Osteoblast (primary cell): ENCODE measurements at places on chromosomes 2 and 18. TPM values are rescaled to one million over a fixed set of nuclear protein-coding genes. Genes with fewer than 3 reads are reported as not detected.

The DSG2 gene
- total RNA-seq = 9.0 and 21.2 TPM in 2 replicates

DNA sequence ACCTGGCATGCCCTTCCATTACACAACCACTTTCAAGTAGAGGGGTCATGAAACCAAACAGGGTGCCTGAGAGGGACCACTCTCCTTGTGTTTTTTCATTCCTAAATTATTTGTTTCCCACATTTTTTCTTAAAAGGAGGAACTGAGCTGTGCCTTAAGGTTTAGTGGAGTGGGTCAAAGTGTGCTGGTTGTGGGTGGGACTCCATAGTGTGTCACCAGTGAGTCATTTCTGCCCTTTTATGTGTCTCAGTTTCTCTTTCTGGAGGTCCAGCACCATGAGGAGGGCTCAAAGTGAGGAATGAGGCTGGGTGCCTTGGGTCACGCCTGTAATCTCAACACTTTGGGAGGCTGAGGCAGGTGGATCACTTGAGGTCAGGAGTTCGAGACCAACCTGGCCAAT lies 37.8 kb downstream of the COMMD1 start:
- DNase-seq = no peak

GRCh38 chr2:241189856-241190201 lies 1.4 kb downstream of the ANO7 start:
- DNase-seq = no peak

The RNMT gene
- total RNA-seq = 35.7 and 35.8 TPM in 2 replicates

The DOK6 gene
- 2.7 and 3.6 TPM in 2 replicates for total RNA-seq

- DNase-seq = no peak
Observed at GRCh38 chr18:1425679-1426078, 521.0 kb downstream of the ADCYAP1 start.

The SP140 gene
- total RNA-seq = under 0.01 and 0.36 TPM in 2 replicates

The MYO7B gene
- total RNA-seq = under 0.01 TPM in 2 replicates

DNA sequence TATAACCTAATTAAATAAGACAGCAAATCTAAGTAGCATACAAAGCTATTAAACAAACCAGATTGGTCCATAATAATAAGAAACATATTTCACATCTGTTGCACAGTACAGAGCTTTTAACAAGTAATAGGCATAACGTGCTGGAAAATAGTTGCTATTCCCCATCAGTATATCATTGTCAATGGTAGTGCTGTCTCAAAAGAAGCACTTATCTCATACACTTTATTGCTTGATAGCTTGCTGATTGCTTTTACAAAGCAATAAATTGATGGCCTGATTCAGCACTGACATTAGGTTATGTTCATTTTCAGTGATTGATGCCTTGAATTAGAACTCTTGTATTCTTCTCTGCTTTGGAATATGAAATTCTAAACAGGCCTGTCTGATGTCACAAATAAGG lies 641.7 kb downstream of the CBLN2 start:
- no peak for DNase-seq

DNA sequence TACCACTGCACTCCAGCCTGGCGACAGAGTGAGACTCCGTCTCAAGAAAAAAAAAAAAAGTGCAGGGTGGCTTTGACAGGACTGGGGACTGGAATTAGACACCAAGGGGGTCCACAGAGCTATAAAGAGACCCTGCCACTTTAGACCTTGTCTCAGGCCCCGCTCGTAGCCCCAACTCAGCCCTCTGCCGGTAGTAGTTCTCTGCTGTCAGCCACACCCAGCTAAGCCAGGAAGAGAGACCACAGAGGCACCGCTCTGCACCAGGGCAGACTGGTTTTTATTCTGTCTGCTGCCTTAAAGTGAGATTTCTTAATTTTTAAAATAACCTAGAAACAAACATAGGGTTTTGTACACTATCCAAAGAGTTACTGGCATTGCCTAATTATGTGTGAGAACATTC lies 66.0 kb downstream of the STEAP3 start:
- no peak for DNase-seq

The ZNF396 gene
- total RNA-seq = 1.8 and 3.3 TPM in 2 replicates

- no peak for DNase-seq
Observed at GRCh38 chr2:166613226-166613625, 119.2 kb upstream of the SCN7A start.

GRCh38 chr18:53126210-53126609 lies 786.2 kb downstream of the DCC start:
- DNase-seq = no peak

DNA sequence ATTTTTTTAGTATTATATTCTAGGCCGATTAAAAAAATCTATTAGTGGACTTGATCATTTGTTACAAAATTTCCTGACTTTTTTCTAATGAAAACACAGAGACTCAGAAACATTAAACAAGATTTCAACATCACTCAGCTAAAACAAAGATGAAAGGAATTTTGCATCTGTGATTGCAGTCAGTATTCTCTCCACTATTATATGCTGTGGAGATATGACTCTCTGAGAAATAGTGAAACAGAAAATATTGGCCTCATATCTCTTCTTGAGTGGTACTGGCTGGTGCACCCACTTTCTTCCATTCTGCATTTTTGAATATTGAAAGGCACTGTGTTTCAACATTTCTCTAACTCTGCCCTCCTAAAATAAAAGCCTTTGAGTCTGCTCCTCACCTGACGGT lies 914.2 kb downstream of the TSN start:
- DNase-seq = no peak

The DUSP19 gene
- 2.4 and 2.9 TPM in 2 replicates for total RNA-seq

The SULT1C4 gene
- total RNA-seq = not detected in 2 replicates

- DNase-seq = no peak
Observed at GRCh38 chr18:12052866-12053265, 40.8 kb upstream of the ANKRD62 start.

The OTOF gene
- not detected in 2 replicates for total RNA-seq

- no peak for DNase-seq
Observed at GRCh38 chr18:26327062-26327461, 100.8 kb downstream of the TAF4B start.

GRCh38 chr2:191885098-191885497 lies 38.2 kb upstream of the CAVIN2 start:
- no peak for DNase-seq

- DNase-seq = peak; percentile 79
Observed at GRCh38 chr2:238278626-238279323, 9.6 kb downstream of the PER2 start.

The IL36G gene
- total RNA-seq = not detected in 2 replicates

The SERPINB11 gene
- total RNA-seq = not detected in 2 replicates

- DNase-seq = no peak
Observed at GRCh38 chr18:58087928-58088690, 44.1 kb downstream of the NEDD4L start.

DNA sequence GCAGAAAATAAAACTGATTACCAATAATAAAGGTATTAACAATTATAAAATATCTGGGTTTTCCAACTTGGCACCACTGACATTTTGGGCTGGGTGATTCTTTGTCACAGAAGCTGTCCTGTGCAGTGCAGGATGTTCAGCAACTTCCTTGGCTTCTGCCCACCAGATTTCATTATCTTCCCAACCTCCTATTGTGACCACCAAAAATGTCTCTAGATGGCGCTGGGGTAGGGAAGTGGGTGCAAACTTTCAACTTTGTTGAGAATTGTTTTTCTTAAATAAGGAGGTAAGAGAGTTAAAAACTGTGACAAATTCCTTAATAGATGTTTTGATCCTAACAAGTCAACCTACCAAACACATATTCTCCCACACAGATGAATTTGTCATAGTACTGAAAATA lies 90.1 kb downstream of the GAREM1 start:
- no peak for DNase-seq

- DNase-seq = no peak
Observed at GRCh38 chr2:183532514-183532913, 408.3 kb downstream of the NUP35 start.

- DNase-seq = peak; percentile 94
Observed at GRCh38 chr2:233387667-233388528, 33.6 kb downstream of the DGKD start.

DNA sequence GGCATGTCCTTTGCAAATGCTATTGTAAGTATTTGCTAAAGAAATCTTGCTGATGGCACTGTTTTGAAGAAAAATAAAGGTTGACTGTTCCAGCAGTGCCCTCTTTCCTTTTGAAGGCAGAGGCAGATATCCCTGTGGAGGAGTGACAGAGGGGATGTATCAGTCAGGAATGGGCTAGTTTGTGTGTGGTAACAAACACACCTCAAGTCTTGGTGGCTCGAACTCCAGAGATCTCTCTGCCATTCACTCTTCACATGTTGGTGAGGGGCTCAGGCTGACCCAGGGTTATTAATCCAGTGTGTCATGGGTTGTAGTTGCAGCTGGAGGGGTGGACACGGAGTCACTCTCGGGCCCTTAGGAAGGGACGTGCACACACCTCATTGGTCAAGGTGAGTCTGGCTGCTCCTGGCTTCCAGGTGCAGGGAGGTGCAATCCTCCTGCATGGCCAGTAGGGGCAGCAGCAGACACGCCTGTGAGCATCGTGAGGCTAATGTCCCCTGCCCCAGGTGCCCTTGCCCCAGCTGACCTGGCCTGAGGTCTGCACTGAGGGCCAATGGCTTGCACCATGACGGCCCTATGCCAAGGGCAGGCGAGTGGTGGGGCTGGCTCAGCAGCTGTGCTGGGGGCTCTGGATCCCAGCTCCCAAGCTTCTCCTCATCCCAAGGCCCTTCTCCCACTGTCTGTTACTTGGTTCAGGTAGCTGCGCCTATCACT lies 146.5 kb downstream of the ASB1 start:
- no peak for DNase-seq

The ELOA2 gene
- total RNA-seq = not detected in 2 replicates

DNA sequence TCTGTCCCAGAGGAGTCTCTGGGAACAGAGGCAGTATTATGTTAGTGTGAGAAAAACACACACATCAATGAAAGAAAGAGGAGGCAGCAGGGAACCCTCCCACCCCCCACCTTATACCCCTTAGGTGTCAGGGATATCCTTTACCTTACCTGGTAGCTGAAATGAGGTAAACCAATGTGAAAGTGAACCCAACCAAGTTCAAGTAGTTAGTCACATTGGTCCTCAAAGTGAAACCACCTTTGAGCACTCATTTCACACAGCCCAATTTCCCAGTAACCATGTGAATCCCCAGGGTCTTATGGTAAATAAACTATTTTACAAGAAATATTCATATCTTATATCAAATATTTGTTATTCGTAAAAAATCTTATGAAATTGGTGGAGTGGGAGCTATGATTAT lies 377.8 kb downstream of the LRATD1 start:
- no peak for DNase-seq

- no peak for DNase-seq
Observed at GRCh38 chr18:13265911-13266217, 47.3 kb downstream of the LDLRAD4 start.

DNA sequence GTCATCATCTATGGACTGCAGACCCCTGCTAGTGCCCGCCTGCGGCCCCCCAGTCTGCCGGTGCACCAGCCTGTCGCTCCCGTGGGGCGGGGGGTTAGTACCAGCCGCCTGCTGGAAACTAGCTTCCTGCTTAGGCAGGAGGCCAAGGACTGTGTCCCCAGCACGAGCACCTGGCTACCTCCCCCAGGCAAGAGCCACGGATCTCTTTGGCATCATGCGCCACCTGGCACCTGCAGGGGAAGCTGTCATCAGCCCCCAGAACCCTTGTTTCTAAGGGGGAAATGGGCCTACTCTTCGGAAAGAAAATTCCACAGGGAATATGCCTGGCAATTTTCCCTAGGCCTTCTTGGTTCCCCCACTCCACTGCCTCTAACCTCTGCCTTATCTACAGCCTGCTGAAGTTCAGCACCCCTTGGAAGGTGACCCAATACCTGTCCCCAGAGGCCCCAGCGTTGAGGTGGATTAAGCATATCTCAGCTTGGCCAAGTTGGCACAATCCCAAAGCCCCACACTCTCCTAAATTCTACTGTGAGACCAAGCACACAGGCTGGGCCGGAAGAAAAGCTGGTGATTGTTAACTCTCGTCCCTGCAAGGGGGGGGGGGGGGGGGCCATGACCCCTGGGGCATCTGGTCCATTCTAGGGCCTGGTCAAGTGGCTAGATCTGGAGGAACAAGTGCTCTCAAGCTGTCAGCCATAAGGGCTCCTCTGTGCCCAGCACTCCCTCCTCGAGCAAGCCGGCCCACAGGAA lies 62.0 kb upstream of the POMC start:
- peak; percentile 49 for DNase-seq

The IGFBP5 gene
- total RNA-seq = 12.3 and 29.5 TPM in 2 replicates

- DNase-seq = no peak
Observed at GRCh38 chr18:23342506-23342905, 110.6 kb upstream of the RIOK3 start.
